ENCODE measurements at places on chromosomes 1 and 21.

DNA sequence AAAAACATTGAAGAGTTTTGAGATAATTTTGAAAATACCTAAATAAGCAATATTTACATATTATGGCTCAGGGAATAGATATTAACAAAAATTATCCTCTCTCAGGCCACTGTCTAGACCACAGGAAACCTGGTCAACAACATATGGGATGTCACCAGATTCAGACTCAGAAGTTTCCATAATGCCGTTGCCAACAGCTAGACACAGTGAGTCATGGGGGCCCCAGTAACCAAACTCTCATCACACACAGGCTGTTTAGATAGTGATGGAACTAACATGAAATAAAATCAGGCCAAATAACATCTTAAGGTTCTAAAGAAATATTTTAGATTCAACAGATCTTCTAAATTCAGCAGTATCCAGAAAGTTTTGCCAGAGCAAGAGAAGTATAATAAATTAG is 681.7 kb upstream of the ADAMTS5 start:
- DNase-seq = no peak

DNA sequence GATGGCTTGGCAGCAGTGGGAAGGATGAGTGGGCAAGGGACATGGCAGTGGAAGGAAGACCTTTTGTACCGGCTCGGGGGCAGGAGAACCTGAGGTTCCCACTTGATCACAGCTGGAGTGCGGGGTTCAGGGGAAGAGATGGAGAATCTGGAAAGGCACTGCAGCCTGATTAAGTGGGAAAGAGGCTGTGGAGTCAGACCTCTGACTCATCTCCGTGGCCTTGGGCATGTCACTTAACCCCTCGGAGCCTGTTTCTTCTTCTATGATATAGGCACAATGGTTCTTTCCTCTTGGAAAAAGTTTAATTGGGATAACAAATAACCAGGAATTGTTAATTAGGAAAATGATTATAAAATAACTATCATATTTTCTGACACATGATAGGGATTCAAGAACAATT is 13.1 kb upstream of the TMEM61 start:
- no peak for DNase-seq

GRCh38 chr1:213015099-213016050 is at the start of gene ANGEL2:
ANGEL2 (minus strand) TSS chr1:213015867; CDS start chr1:213015671, 196 bp downstream.
- DNase-seq = peak; percentile 91

- DNase-seq = no peak
Observed at GRCh38 chr1:192763243-192763642, 45.6 kb upstream of the RGS2 start.

DNA sequence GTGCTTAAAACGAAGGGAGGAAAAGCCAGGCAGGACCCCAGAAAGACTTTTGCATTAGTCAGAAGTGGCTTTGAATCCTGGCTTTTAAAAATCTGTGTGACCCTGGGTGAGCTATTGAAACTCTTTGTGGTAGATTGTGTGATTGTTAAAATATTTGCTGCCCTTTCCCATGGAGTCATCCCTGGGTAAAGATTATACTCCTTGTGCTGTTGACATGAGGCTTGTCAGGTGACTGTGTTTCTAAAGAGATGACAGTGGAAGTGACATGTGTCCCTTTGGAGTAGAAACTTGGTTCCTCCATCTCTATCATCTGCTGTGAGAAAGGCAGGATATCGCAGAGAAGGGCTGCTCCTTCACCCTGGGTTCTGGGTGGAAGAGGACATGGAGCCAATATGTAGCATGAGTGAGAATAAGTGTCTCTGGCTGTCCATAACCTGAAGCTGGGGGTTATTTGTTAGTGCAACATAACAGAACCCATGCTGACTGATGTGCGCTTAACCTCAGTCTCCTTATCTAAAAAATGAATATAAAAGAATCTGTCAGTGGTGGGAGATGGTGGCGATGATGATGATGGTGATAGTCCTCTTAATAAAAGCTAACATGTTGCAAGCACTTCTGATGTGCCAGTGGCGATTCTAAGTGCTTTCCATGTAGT is 187.6 kb downstream of the RHOU start:
- DNase-seq = no peak

- DNase-seq = no peak
Observed at GRCh38 chr21:14991957-14992356, 72.8 kb downstream of the NRIP1 start.

DNA sequence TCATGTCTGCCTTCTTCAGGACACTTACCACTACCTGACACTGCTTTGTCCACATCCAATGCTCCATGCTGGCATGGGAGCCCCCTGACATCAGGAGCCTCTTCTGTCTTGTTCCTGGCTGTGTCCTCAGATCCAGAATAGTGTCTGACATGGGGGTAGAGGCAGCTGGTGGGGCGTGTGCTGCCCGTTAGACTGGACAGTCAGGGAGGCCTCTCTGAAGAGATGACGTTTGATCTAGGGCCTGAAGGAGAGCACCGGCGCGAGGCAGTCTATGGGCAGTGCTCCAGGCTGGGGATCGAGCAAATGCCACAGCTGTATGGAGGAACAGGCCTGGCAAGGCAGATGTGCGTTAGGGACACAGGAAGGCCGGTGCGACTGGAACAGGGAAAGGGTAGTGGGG is 16.6 kb downstream of the SLC9A1 start:
- DNase-seq = no peak

DNA sequence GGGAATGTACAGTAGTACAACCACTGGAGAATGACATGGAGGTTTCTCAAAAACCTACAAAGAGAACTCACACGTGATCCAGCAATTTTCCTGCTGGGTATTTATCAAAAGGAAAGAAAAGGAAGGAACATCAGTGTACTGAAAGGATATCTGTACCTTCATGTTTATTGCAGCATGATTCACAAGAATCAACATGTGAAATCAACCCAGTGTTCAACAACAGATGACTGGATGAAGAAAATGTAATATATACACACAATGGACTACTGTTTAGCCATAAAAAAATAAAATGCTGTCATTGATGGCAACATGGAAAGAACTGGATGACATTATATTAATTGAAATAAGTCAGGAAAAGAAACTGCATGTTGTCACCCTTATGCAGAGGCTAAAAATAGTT is 19.0 kb upstream of the CYP4A11 start:
- no peak for DNase-seq

Measured in stimulated activated CD4-positive, alpha-beta T cell treated with anti-CD3 and anti-CD28 coated beads, TNF-alpha, amount 100 ng/mL, for 1 hour (primary cell).